CD4-positive, alpha-beta T cell (primary cell): ENCODE measurements at places on chromosomes 2 and 18.

GRCh38 chr2:43302182-43302960 lies 76.0 kb upstream of the ZFP36L2 start:
- DNase-seq: no peak

- DNase-seq: no peak
These were observed 22.5 kb downstream of the EHBP1 start for GRCh38 chr2:62727876-62728566.

DNA sequence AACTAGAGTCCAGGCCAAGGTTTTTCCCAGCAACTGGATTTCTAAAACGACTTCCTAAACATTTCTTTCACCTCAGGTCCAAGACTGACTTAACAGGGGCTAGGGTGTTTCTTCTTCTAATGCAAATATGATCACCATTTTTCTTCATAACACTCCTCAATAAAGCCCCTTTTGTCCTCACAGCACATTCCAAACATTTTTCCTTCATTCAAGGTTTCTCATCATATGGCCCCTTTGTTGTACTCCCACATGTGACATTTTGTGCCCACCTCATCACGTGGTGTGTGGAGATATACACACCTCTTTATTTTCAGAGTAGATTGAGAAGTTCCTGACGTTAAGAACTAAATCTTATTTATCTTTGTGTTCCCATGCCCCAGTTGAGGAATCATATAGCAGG lies 3.9 kb upstream of the CDH7 start:
- no peak for DNase-seq

DNA sequence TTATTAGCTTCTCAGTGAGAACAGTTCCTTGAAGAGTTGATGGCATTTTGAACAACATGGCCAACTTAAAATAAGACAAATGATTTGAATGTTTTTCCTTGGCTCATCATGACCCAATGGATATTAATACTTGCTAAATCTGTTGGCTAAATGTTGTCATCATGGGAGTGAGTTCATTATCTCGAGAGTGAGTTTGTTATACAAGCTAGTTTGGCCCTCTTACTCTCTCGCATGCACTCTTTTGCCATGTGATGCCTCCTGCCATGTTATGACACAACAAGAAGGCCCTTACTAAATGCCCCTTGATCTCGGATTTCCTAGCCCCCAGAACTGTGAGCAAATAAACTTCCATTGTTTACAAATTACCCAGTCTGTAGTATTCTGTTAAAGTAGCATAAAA lies 22.9 kb upstream of the SANBR start:
- DNase-seq: no peak

DNA sequence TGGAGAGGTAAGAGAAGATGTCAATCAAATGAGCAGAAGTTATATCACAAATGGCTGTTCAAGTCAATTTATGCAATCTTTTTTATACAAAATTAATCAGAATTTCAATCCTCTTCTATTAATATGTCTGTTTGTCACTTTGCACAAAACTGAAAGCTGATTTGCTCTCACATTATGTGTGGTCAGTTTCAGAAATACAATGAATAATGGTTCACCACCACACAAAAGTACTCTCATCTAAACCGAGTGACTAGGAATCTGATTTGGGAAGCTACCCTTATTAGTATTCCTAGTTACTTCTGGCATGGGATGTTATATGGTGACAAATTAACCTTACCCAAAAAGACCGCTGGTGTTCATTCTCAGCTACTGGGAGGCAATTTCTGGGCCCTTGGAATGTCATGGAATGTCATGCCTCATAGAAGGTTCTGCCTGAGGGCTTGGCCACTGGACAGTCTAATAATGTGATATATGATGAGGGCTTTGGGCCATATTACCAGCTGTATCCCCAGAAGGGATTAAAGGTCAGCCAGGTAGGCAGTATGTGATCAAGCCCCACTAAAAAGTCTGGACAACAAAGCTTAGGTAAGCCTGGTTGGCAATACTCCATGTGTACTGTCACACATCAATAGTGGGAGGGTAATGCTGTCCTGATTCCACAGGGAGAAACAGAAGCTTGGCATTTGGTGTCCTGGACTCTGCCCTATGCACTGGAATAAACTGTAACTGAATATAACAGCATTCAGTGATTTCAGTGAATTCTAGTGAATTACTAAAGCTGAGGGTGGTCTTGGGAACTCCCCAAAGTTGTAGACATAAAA lies 113.2 kb downstream of the PIGN start:
- DNase-seq: no peak

- DNase-seq: no peak
These were observed 248.7 kb upstream of the PIK3C3 start for GRCh38 chr18:41706301-41706700.

- no peak for DNase-seq
These were observed 102.0 kb upstream of the LRATD1 start for GRCh38 chr2:14530506-14530905.

- DNase-seq: no peak
These were observed 110.6 kb upstream of the SLC35G4 start for GRCh38 chr18:11498821-11499220.

GRCh38 chr2:203252818-203253217 lies 14.0 kb downstream of the CYP20A1 start:
- no peak for DNase-seq

GRCh38 chr2:9346885-9347284 lies 76.4 kb downstream of the ITGB1BP1 start:
- no peak for DNase-seq

GRCh38 chr2:163592954-163593622 lies 142.7 kb downstream of the FIGN start:
- no peak for DNase-seq

DNA sequence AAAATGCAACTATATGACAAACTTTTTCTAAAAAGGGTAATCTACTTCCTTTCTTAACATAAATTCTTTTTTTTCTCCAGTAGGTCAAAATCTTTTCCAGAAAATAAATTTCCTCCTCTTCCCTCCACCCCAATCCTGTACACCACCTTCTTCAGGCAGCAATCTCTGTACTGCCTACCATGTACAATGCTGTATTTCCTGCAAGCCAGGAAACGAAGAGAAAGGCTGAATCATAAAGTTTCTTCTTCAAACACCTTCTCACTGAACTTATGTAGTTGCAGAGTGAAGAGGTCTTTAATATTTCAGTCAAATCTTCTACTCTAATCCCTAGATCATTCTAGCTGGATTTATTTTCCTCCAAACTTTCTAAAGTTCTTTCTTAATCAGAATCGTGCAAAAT lies 18.2 kb upstream of the C2orf66 start:
- DNase-seq: no peak

DNA sequence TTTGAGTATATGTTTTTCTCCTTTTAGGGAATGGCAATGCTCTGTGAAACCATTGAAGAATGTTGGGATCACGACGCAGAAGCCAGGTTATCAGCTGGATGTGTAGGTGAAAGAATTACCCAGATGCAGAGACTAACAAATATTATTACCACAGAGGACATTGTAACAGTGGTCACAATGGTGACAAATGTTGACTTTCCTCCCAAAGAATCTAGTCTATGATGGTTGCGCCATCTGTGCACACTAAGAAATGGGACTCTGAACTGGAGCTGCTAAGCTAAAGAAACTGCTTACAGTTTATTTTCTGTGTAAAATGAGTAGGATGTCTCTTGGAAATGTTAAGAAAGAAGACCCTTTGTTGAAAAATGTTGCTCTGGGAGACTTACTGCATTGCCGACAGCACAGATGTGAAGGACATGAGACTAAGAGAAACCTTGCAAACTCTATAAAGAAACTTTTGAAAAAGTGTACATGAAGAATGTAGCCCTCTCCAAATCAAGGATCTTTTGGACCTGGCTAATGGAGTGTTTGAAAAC lies 82.3 kb downstream of the ACVR2A start:
- no peak for DNase-seq

DNA sequence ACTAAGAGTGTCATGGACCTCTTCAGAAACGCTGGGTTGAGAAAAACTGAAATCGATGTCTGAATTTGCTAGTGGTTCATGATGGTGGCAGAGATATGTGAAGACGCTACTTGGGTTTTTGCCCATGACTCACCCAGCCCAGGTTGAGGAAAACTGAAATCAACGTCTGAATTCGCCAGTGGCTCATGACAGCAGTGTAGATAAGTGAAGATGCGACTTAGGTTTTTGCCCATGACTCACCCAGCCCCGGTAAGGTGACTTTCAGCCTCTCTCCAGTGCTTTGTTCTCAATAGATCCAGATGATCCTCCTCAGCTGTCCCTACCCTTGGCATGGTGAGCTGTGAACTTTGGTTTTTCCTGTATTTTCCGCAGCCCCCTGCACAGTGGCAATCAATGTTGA lies 105.3 kb upstream of the SIX3 start:
- no peak for DNase-seq

DNA sequence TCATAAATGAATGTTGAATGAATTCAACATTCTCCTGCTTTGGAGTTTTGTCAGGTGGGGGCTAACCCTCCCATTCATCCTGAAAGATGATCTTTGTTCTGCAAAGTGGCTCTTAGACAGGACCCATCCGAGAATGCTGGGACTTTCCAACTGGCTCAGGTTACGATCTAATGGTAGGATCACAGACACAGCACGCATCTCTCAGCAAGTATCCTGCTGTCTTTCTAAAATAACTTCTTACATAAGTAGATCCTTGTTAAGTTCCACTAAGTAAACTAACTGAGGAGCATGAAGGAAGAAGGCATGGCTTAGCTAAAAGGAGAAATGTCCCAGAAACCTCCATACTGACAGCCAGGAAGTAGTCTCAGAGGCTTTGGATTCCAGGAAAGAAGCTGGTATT lies 23.7 kb downstream of the CYP27A1 start:
- no peak for DNase-seq

GRCh38 chr2:160238392-160238791 lies 38.3 kb upstream of the ITGB6 start:
- no peak for DNase-seq

DNA sequence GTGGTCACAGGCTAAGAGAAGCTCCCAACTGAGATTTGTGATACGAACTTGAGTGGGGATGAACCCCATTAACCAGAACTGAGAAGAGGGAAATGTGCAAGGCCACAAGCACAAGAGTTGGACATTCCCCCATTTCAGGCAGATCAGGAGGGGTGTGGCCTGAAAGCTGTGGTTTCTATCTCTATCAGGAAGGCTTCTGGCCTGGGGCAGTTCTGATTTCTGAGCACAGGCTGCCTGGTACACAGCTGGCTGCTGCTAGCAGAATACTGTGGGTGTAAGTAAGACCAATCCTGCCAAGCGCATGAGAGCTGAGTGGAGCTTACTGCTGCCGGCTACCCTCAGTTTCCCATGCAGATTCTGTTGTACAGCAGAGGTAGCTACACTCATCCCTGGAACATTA lies 484.6 kb downstream of the SATB2 start:
- no peak for DNase-seq

DNA sequence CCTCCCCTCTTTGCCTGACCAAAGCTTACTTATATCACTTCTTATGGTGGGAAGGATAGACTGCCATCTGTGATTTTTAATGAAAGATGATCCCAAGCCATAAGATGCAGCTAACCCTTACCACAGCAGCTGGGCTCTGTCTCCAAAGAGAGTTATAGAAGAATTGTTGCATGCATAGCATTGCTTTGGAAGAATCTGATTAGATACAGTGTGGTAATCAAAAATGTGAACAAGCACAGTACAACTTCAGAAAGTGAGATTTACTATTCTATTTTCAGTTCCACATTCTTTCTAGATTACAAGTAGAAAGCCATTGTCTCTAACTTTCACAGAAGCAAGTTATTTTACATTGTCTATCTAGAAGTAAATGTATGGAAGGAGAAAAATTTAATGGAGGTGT lies 129.0 kb upstream of the ACVR2A start:
- DNase-seq: no peak

GRCh38 chr2:105489168-105489878 lies 90.5 kb upstream of the FHL2 start:
- DNase-seq: no peak

DNA sequence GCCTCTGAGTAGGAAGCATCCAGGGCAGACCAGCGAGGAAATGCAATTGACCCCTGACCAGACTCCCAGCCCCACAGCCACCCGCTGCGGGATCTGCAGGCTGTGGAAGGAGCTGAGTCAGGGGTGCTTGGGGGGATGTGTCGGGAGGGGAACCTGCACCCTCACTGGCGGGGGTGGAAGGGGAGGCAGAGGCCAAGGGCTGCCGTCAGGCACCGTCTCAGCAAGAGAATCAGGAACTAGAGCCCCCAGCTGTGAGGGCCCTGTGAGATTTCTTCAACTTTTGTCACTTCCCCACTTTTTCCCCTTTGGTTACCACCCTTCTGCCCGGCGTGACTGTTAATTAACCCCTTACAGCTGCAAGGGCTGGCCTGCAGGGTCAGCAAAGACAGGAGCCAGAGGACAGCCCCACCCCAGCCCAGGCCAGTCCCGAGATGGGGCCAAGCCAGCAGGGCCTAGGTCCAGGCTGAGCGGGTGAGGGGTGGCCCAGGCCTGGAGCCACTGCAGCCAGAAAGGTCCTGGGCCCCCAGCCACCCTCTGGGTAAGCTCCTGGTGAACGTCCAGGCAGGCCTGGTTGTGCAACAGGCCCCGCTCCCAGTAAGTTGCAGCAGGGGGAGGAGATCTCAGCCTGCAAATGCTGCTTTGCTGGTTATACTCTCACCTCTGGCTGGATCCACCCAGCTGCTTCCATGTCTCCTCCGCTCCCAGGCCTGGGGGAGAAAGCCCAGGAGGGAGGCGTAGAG lies 147.0 kb upstream of the ID2 start:
- no peak for DNase-seq

GRCh38 chr18:5543773-5544389 lies at the start of gene EPB41L3:
EPB41L3 (minus strand) TSS chr18:5543997; CDS start chr18:5489183, 54,814 bp downstream.
- no peak for DNase-seq

GRCh38 chr2:240688553-240688919 lies 3.1 kb upstream of the AQP12A start:
- DNase-seq: no peak

- DNase-seq: no peak
These were observed 251.1 kb downstream of the TRIB2 start for GRCh38 chr2:12967804-12968203.

DNA sequence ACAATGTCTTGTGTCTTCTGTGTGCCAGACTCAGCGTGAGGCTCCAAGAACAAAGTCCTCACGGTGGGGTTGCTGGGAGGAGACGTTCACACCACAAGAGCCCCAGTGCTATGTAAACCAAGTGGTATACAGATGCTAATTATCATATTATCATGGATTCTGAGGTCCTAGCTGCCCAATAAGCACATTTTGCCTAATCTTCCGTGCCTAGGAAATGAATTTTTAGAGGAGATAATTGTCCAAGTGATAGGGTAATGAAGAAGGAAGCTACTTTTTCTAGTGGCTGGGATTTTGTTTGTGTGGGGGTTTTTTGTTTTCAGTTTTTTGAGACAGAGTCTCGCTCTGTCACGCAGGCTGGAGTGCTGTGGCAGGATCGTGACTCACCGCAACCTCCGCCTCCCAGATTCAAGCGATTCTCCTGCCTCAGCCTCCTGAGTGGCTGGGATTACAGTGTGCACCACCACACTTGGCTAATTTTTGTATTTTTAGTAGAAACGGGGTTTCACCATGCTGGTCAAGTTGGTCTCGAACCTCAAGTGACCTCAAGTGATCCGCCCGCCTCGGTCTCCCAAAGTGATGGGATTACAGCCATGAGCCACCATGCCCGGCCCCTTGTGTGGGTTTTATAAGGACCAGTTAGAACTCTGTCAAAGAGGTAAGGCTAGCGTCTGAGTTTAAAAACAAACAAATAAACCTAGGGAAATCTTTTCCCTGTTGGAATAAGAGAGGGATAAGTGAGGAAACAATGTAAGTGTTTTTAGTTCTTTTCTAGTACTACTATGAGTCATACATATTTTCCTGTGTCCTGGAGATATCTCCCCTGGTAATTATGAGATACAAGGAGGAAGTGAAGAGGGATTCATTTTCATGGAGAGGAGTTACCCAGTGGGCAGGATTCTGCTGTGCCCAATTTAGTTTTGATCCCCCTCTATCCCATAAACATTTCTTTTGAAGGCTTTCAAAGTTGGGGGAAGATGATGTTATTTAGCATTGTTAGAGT lies 9.5 kb upstream of the SMAD7 start:
- no peak for DNase-seq

GRCh38 chr2:6986301-6986911 lies 69.2 kb downstream of the RNF144A start:
- DNase-seq: no peak
